ENCODE measurements at places on chromosomes 7 and 10.

GRCh38 chr7:44439926-44440325 lies 50.5 kb downstream of the NUDCD3 start:
- DNase-seq: no peak

DNA sequence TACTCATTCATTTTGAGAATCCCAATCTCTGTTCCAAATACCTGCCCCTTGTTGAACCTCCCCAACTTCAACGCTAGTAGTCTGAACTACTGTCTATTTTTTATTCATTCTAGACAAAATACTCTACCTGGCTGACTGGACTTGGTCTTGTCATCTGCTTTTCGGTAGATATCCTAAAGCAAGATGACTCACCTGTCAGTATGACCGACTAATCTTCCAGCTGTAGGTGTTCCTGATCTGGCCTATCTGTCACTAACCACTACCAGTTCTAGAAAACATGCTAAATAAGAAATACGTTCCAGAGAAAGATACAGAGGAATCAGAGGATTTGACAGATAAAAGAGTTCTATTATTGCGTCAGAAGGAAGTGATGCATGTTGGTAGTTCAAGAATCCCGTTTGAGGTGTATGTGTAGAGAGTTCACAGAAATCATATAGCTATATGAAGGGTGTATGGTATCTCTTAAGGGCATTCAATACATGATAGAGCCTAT lies 81.1 kb downstream of the IDE start:
- no peak for DNase-seq

DNA sequence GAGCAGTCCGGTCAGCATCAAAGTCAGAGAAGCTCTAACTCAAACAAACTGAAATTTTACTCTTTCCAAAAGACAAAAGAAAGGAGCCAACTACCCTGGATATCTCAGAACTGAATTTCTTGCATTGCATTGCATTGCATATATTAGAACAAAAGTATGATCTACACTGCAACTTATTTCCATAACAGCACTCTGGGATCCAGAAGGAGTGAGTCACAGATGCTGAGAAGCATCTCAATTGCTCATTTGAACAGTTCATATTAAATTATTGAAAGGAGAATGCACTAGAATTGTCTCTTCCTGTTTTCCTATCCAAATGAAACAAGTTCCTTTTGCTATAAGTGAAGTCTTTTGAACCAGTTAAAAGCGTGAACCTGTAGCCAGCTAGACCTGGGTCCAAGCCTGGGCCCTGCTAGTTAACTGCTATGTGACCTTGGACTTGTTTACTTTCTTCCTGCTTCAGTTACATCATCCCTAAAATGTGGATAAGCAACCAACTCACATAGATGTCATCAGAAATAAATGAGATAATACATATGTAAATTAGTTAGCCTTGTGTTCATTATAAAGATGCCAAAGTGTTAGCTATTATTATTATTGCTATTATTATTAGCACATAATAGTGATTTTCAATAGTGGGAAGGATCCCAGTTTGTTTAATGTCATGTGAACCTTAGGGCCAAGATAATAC lies 184.1 kb downstream of the CREB5 start:
- no peak for DNase-seq

DNA sequence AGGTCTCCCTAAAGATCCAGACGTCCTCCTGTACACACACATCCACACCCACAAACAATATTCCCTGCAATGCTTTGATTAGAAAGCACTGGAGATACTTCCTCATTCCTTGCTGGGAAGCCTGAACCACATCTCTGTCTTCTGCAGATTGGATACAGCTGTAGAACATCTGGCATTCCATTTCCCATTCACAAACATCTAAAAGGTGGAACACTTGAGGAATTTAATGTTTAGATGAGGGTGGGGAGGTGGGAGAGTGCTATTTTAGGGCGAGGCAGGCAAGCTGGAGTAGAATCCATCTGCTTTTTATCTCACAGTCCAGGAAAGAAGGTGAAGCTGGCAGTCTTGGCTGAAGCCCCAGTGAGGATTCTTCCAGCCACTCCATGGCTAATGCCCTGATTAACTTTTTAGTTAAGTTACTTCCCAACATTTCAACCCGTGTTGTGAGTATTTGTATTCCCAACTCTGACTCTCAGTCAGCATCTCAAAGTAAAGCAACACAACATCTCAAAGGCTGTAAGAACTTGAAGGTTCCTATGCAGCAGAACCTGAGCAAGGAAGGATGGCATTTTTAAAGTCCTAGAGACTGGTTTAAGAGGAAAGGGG lies 46.1 kb downstream of the CYTH3 start:
- no peak for DNase-seq

GRCh38 chr7:6350433-6351058 lies 78.1 kb upstream of the CYTH3 start:
- DNase-seq: no peak

- no peak for DNase-seq
Measured at GRCh38 chr7:125326666-125327255, 397.1 kb upstream of the POT1 start.

DNA sequence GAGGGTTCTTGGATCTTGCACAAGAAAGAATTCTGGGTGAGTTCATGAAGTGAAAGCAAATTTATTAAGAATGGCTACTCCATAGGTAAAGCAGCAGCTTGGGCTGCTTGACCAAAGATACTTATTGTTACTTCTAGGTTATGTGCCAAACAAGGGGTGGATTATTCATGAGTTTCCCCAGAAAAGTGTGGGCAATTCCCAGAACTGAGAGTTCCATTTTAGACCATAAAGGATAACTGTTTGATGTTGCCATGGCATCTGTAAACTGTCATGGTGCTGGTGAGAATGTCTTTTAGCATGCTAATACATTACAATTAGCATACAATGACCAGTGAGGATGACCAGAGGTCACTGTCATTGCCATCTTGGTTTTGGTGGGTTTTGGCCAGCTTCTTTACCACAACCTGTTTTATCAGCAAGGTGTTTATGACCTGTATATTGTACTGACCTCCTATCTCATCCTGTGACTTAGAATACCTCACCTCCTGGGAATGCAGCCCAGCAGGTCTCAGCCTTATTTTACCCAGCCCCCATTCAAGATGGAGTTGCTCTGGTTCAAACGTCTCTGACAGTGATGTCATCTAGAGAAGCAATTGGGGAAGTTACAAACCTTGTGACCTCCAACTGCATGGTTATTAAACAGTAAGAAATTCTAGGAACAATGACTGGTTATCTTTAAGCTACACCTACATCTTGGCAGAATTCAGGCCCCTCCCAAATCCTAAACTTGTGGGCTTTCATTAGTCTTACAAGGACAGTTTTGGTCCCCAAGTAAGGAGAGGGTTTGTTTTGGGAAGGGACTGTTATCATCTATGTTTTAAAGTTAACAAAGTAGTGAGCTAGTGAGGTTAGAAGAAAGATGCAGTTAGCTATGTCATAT lies 48.0 kb upstream of the INHBA start:
- no peak for DNase-seq

GRCh38 chr10:36254199-36254598 lies 612.1 kb upstream of the FZD8 start:
- DNase-seq: no peak

- DNase-seq: no peak
Measured at GRCh38 chr10:72800000-72800740, 93.4 kb upstream of the OIT3 start.

DNA sequence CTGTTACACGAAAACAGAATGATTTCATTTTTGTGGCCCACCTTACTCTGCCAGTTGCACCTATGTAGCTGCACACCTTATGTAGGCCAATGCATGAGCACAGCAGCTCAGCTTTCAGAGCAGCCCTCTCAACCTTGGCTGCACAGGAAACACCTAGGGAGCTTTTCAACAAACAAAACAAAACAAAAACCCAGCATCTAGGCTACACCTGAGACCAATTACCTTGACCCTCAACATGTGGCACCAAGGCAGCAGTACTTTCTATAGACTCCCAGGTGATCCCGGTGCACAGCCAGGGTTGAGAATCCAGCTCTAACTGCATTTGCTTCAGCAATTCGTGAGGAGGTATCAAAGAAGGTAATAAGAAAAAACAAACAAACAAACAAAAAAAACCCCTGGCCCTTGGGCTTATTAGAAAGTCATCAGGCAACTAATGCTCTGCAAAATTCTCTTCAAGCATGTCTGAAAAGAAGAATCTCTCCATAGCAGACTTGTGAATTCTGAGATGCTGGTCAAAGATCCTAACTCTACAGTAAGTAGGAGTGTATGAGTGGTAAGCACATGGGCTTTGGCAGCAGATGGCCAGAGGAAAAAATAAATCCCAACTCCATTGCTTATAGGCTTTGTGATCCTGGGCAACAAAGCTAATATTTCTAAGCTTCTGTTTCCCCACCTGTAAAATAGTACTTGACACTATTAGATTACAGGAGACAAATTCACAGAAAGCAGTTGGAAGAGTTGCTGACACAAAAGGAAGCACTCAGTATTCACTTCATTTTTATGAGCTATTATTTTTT lies 113.4 kb upstream of the NOBOX start:
- no peak for DNase-seq

- DNase-seq: no peak
Measured at GRCh38 chr7:158263110-158263963, 324.3 kb downstream of the PTPRN2 start.

DNA sequence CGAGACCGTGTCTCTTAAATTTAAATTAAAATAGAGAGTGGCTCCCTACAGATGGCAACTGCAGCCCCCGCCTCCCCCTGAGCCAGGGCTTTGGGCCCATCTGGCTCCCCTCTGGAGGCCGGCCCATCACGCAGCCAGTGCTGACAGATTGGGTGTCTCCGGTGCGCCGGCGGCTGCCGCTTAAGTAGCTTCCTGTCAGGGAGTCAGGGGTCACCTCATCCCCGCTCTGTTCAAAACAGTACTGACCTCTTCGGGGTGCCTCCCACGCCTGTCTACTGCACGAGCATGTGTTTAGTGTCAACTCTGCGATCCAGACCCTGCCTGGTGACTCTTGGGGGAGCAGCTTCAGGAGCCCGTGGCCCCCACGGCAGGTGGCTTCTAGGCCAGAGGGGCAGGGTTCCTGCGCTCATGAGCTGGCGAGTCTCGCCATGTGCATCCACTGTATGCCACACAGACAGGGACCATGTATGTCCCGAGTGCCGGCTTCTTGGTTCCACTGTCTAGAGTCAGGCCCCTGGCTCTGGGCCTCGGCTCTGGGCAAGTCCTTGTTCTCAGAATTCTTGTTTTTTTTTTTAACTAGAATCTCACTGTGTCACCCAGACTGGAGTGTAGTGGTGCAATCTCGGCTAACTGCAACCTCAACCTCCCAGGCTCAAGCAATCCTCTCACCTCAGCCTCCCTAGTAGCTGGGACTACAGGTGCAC lies 36.1 kb downstream of the KCTD7 start:
- no peak for DNase-seq

- DNase-seq: no peak
Measured at GRCh38 chr10:94623572-94623971, 60.0 kb upstream of the CYP2C18 start.

- DNase-seq: no peak
Measured at GRCh38 chr7:7609330-7609729, 31.2 kb upstream of the UMAD1 start.

DNA sequence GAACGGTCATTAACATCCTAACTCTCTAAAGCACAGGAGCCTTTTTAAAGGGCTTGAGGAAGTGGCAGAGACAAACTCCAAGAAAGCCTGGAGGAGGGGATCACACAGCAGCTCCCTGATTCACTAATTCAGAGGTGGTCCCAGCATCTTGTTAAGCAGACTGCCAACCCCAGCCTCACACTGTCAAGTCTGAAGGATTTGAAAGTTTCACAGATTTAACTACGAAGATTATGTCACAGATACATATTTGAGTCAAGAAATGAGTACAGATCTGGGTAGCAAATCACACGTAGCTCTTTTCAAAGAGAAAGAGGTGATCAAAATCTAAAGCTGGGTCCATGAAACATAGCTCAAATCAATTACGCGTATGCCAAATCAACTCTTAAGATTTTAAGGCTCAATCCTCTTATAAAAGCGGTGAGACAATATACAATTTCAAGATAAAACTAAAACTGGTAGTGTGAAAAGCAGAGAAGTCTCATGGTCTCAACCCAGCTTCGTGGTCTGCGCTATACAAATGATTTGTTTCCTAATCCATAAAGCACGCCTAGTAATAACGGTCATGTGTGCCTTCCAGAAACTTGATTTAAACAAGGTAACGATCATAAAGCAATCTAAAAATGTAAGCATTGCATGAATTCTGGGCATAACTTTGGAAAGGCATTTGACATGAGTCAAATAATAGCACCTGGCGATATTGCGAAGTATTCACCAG lies 229.9 kb upstream of the MKLN1 start:
- no peak for DNase-seq

DNA sequence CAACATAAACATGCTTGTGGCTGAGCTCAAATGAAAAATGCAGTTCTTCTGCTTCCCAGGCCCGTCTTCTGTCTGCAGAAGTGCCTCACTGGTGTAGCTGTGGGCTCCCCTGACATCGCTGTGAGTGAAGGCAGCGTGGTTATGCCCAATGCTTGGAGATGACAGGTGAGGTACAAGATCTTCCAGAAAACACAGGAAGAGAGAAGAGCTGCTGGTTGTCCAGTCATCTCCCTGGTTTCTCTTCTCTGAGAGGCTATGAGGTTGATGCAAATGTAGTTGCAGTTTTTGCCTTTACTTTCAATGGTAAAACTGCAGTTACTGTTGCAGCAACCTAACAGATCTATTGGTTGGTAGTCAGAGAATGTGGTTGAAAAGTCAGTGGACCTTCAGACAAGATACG lies 223.6 kb downstream of the GATA3 start:
- no peak for DNase-seq

DNA sequence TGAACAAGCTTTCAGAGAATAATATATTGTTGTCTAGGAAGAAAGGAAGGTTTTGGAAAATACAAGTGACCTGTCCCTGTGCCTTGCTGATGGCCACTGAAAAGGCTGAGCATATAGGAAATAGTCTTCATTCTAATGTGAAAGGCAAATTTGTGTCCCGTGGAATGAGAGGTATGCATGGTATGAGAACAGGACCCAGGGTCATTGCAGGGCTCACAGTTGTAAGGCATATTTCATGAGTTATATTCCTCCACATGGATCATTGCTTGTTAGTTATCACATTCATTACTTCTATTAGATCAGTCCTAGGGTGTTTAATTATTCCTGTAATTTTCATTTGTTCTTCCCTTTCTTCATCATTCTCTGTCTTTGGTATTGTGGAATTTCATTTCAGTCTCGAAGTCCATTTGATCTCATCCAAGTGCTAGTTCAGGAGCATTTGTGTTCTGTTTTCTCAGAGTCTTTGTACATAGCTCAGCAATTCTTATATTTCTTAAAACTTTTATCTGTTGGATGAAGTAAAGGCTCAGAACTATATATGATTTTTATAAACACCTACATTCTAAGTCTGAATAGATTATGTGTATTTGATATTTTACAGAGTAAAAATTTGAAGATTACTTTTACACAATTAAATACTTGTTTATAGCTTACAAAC lies 39.4 kb upstream of the ARHGAP21 start:
- no peak for DNase-seq

- DNase-seq: no peak
Measured at GRCh38 chr7:87627634-87627994, 584 bp upstream of the RUNDC3B start.
